CD4-positive, alpha-beta T cell treated with Interleukin-1 beta for 1 hour (primary cell): ENCODE measurements at places on chromosomes 2 and 18.

GRCh38 chr18:70554854-70555445 lies 266.1 kb downstream of the SOCS6 start:
- DNase-seq, result no peak

- no peak for DNase-seq
Observed at GRCh38 chr18:68461481-68462018, 253.4 kb downstream of the TMX3 start.

DNA sequence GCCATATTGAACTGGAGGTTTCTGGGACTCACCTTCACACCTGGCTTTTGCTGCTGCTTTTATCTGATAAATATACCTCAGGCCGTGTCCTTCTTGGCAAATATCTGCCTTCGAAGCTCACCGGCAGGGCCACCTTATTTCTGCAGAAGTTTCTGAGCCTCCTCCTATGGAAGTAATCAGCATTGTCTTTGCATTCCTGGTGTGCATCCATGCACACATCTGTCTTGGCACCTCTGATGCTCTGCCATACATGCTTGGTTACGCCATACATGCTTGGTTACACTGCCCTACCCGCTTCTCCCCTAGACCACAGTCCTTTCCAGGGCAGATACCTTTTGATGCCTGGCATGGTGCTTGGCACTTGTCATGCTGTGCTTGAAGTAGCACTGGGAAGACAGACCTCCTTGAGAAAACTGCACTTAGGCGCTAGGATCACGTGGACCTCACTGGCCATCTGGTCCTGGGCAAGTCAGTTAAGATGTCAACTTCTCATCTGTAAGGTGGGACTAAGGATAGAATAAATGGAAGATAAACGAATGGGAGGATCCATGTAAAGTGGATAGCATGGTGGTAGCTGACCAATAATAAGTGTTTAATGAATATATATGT lies 66.8 kb downstream of the ZNF236 start:
- no peak for DNase-seq

- DNase-seq, result peak; percentile 16
Observed at GRCh38 chr2:69685321-69686048, 41.9 kb upstream of the AAK1 start.

GRCh38 chr2:31379747-31380146 lies 34.8 kb downstream of the XDH start:
- no peak for DNase-seq

DNA sequence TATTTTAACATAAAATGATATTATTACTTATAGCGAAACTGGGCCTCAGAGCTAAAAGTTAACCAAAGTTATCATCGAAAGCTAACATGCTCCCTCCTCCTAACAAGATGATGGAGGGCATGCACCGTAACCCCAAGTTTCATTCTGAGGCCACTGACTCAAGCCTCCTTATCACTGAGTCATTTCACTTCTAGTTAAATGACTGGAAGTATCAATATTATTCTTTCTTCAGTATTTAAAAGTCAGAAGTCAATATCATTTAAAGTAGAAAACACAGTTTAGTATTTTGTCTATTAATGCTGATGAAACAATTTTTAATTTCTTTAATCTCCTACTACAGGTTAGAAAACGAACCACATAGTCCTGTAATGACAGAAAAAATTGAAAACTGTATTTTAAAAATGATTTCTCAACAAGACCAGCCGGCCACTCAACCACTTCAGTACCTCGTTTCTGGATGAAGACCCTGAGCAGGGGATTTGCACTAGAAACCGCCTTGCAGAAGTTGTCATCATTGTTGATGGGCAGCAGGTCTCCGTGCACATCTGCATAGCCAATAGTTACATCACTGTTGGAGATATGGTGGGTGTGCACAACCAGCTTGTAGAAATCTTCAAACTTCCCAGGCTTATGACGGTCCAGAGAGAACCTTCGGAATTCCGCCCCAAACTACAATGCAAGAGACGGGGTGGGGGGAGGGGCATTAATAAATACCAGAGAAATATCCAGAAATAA lies 44.9 kb downstream of the PARD6G start:
- DNase-seq, result no peak

DNA sequence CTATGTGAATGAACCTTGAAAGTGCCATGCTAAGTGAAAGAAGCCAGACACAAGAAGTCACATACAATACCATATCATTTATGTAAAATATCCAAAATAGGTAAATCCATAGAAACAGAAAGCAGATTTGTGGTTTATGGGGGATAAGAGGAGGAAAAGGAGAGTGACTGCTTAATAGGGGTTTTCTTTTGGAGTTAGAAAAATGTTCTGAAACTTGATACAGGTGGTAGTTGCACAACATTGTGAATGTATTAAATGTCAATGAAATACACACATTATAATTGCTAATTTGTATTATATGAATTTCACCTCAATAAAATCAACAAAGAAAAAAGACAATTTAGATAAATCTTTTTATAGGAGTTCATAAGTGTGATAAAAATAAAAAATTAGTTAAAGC lies 37.1 kb downstream of the MEMO1 start:
- DNase-seq, result no peak

GRCh38 chr2:74548285-74548899 lies 5.3 kb downstream of the LOXL3 start:
- no peak for DNase-seq

- no peak for DNase-seq
Observed at GRCh38 chr2:60297296-60298005, 256.0 kb downstream of the BCL11A start.

GRCh38 chr18:48687346-48688042 lies 148.7 kb downstream of the CTIF start:
- no peak for DNase-seq

DNA sequence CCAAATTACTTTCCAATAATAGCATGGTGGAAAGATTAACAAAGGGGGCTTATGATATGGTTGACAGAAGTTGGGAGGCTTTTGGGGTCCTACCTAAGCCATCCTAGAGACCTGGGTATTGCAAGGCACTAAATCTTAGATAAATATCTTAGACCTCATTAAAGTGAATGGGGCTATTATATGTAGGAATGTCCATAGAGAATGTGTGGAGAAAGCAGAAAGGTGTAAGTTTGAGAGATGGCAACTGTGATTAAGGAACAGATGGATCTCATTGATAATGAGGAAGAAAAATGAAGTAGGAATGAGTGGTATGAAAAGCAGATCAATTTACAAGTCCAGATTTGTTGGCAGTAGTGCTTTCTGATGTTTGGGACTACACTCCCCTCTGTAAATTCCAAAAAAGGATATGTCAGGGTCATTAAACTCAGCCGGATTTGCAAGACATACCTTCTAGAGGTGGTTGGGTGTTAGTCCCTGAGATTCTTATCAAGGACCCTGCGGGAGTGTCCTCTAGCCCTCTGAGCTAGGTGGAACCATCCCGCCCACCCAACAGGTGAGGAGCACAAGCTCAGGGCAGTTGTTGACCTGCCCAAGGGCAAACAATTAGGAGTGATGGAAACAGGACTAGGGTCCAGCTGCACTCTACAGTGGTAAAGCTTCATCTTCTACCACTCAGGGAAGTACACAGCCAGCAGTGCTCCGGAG lies 12.1 kb downstream of the TCF7L1 start:
- no peak for DNase-seq

DNA sequence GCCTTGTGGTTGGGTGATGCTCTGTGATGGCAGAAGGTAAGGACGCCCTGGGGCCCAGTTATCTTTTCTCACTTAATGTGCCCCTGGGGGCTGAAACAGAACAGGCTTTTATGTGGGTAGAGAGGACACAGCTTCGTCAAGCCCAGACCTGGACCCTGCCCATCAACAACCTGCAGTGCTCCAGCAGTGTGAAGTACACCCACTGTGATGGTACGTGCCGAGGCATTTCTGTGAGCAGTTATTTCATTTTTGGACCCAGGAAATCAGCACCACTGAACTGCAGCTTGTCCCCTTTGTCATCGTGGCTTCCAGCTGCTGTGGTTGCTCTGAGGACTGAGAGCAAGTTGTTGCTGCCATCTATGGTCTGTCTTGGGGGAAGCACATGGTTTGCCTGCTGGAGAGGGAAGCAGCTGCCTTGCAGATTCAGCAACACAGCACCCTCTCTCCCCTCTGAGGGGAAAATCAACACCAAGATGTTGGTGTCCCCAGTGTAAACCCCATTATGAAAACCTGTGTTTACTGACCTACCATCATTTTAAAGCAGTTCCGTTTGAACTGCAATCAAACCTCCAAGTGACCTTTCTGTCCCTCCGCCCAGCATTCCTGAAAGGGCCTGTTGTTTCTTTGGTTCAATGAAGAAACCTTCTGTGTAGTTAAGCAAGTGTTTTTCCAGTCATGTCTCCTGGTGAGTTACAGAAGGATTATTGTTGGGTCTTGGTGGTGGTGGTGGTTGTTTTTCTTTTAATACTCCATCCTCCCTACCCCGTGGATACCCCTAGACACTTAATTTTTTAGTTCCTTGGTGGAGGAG lies 158.2 kb downstream of the MGAT5 start:
- DNase-seq, result peak; percentile 76

DNA sequence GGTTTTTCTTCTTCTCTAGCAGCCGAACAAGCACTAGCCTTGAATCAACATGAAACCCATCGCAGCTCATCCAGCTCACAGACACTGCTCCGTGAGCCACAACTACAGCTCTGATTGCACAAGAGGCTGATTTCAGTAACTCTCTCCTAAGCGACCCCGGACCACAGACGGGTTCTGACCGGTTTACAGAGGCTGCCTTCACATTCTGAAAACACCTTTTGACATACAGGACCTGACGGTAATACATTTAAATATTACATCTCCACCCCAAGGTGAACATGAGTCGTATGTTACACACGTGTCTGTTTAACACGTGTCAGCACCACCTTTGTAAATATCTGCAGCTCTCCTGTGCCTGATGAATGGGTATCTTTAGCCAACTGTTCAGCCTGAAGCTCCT lies 120.7 kb downstream of the TMEM18 start:
- no peak for DNase-seq

DNA sequence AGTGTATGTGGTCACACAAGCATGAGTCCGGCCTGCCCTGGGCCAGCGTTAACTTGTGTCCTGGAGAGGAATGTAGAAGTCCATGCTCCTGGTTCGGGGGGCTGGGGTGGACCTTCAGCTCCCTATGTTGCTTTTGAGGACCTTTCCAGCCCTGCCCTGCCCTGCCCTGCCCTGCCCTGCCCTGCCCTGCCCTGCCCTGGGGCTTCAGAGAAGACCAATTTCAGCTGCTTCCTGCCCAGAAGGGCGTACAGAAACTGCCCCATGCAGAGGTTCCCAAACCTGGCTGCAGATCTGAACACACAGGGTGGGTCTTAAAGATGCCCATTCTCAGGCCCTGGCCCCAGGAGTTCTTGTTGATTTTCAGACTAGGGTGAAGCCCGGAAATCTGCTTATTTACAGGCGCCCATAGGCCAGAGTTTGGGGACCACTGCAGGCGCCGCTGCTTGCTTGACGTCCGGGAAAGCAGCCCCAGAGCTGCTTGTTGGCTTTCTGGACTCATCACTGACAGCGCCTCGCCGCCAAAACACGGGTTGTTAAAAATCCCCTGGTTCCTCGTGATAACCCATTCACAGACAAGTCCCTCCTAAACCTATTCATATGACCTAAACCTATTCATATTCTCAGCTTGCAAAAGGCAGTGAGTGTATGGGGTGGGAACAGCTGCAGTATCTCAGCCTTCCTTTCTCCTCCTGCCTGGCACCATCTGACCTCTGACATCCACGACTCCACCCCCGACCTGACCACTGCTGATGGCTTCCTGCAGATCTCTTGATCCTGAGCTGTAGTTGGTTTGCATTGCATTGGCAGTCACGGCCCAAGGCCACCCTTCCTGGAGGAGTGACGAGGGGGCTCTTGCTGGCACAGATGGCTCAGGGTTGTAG lies 198.3 kb downstream of the GLI2 start:
- no peak for DNase-seq

DNA sequence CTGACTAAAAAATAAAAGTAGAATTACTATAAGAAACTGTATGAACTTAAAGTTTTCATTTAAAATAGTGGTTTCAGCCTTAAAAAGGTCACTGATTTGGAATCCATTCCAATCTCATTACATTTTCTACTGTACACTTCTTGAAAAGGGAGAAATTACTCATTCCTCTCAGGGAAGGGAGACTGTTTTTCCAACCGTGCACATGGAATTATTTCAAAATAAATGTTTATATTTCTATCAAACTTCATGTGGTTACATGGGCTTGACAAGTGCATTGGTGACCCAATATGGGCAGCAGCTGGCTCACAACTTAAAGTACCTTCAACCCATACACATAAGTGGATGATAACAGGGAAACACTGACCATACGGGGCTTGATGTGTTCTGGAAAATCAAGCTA lies 324.5 kb upstream of the THUMPD2 start:
- DNase-seq, result no peak

GRCh38 chr18:4587204-4587603 lies 132.1 kb upstream of the DLGAP1 start:
- no peak for DNase-seq

- DNase-seq, result no peak
Observed at GRCh38 chr2:181122601-181123000, 142.2 kb downstream of the UBE2E3 start.
